ENCODE measurements at places on chromosomes 16 and 17.

DNA sequence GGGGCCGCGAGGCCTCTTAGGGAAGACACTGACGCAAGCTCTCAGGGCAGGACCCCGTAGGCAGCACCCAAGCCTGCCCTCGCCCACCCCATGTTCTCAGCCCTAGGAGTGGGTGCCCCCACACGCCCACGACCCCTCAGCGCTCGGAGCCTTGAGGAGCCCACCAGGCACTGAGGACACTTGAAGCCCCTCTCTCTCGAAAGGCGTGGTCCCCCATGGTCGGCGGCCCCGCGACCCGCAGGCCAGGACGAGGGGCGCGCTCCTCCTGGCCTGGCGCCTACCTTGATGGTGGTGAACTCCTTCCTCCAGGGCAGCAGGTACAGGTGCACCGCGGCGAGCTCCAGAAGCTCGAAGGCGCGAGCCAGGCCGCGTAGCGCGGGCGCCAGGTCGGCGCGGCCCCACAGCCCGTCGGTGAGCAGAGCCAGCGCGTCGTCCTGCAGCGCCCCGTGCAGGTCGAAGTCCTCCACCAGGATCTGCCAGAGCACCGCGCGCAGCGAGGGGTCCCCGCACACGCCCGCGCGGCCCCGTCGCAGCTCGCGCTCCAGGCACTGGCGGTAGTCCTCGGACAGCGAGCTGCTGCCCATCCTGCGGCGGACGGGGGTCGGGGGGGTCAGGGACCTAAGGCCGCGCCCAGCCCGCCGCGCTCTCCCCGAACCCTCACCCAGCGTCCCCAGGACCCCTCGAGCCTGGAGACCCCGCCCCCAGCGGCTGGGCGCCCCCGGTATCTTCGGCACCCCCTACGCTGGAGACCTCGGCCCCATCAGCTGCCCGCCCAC, 668 bp downstream of the SPATA2L start:
- DNase-seq = no peak

DNA sequence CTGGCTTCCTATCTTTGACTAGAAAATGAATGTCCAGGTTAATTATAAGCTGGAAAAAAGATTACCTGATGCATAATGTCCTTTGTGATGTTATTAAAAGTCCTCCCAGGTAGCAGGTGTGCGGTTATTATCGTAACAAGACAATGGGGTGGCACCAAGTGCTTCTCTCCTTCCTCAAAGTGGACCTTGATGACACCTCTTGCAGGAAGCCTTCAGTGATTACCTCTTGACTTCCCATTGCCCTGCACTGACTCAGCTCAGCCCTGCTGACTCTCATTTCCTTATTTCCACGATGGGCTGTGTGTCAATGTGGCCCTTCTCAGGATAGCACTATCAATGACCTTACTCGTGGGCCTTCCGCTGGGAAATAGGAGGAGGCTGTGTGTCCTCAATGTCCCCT, 477.4 kb upstream of the CCL2 start:
- no peak for DNase-seq

DNA sequence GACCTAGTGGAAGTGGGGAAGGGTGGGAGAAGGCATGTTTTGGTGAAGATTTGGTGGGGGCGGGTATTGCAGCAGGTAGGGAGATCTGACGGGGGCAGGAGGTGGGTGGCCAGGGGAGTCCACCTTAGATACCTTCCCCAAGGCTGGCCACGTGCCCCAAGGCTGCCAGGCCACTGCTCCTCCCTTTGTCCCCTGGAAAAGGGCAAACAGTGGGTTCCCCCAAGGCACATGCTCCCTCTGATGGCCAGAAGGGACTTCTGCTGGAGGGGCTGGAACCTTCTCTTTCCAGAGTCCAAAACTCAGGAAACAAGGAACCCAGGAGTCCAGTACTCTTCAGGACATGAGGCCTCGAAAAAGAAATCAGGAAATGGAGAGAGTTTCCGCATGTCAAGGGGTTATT, 6.2 kb upstream of the PSMD3 start:
- DNase-seq = no peak

DNA sequence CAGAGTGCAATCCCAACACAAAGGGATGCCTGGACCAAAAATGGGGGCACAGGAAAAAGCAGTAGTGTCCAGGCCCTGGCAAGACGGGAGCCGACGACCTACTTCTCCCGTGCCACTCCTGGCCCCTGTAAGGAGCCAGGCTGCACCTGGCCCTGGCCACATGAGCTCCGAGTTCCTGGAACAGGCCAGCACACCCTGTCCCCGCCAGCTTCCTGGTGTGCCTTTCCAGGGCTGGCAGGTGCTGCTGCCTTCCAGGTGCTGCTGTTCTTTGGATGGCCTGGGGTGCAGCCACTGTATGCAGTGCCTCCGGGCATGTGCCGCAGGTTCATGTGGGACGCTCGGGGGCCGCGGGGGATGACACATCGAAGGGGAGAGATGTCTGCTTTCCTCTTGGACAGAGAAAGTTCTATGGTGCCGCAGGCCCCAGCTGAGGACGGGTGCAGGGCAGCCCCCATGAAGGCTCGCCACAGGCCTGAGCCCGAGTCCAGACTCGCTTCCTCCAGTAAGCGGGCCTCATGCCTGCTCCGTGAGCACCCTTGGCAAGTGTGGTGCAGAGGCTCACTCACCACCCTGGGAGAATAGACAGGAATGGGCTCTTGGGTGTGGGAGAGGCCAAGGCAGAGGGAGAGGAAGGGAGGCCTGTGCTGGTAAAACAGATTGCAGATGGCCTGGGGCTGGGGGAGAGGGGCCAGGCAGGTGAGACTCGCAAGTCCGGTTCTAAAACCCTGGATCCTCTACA, 54.7 kb upstream of the FASN start:
- no peak for DNase-seq

- DNase-seq = no peak
Measured at GRCh38 chr16:19005561-19006445, 22.1 kb downstream of the TMC7 start.

DNA sequence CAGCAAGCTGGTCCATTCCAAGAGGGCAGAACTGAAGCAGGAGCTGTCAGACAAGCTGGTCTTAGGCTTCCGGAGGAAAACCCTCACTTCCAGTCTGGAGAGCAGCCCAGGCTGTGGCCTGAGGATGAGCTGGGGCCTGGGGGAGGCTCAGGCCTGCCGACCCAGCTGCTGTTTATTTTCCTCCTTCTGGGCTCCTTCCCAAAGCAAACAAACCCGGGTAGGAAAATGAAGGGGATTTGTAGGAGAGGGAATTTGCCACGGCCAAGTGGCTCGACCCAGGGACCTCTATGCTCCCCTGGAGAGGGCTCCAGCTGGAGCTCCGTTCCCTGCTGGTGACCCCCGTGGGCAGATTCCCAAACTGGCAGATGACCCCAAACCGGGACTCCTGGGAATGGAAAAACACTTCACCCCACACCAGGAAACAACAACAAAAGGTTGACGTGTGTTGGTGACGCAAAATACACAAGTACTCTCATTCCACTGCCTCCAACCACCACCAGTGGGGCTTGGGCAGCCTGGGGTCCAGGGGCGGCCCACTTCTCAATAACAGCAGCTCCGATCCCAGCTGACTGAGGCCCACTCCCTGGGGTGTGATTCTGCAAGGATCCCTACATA, 8.8 kb downstream of the JUP start:
- DNase-seq = no peak
